ENCODE measurements at places on chromosomes 6 and 20.

DNA sequence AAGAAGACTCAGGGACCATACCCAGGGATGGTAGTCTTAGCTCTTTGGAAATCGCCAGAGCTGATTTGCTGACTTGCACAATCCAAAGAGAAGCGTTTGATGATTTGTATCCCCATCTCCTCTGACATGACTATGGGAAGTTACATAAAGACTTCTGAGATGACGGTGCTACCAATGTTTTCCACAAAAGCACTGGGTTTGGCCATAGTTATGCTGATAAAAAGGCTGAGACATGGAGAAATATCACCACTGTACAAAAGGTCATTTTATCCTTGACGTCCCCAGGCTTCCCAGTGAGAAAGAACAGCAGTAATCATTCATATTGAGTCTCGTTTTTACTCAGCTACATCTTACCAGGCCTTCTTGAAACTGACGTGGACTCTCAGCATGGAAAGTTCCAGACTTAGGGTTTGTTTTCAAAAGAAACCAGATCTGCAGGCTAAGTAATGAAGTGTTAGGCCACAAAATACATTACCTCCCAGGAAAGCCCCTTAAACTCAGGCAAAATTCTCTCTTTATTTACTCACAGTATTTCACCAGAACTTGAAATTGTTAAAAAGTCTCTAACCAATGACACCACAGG is 370.3 kb upstream of the JARID2 start:
- no peak for DNase-seq

- DNase-seq: no peak
Observed at GRCh38 chr20:60960500-60960899, 291.6 kb upstream of the CDH4 start.

DNA sequence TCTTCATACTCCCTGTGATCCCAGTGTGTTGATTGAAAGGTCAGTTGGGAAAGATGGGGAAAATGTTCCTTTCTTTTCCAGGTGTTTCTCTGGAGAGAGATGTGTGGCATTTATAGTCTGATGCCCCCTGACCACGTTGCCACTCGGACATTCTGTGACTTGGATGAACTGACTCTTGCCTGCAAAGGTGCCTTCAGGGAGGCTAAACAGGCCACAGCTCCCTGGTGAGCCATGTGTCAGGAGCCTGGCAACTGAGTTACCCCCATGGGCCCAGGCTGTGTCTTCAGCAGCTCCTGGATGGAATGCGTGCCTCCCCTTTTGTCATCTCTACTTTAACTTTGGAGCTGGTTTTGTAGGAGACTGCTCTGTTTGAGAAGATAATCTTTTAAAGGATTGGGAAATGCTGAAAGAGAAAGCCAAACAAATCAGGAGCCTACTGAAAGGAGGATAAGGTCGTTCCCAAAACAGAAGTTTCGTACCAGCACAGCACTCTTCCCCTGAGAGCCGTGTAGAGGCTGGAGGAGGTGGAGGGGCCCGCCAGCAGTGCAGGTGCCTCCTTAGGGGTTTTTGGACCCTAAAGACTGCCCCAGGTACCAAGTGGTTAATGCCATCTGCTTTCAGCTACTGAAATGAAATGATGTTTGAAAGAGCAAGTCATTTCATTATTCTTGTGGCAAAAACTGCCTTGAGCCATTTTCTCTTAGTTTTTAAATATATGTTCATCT is 322.8 kb downstream of the ZFAND3 start:
- no peak for DNase-seq

- DNase-seq: no peak
Observed at GRCh38 chr20:44180814-44181213, 6.2 kb downstream of the JPH2 start.

GRCh38 chr6:47456536-47456975 is 21.0 kb upstream of the CD2AP start:
- peak; percentile 59 for DNase-seq

DNA sequence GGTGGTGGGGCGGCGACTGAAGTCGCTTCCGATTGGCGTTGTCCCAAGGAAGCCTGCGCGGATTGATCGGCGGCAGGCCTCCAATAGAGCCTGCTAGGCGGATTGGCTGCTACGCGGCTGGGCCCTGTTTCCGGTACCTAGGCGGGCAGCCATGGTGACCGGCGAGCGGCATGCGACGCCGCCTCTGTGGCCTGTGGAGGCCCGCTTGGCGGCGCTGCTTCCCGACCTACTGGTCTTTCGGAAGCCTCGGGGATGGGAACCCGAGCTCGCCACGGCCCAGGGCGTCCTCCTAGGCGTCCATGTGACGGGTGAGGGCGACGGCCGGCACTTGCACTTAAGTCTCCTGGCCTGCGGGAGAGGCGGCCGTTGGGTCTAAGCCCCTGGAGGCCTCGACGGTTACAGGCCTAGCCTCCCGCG is 28.1 kb downstream of the NFYA start:
- DNase-seq: no peak

- no peak for DNase-seq
Observed at GRCh38 chr20:59569305-59569704, 35.0 kb upstream of the PHACTR3 start.

- no peak for DNase-seq
Observed at GRCh38 chr20:46330072-46330763, 21.9 kb upstream of the CDH22 start.

DNA sequence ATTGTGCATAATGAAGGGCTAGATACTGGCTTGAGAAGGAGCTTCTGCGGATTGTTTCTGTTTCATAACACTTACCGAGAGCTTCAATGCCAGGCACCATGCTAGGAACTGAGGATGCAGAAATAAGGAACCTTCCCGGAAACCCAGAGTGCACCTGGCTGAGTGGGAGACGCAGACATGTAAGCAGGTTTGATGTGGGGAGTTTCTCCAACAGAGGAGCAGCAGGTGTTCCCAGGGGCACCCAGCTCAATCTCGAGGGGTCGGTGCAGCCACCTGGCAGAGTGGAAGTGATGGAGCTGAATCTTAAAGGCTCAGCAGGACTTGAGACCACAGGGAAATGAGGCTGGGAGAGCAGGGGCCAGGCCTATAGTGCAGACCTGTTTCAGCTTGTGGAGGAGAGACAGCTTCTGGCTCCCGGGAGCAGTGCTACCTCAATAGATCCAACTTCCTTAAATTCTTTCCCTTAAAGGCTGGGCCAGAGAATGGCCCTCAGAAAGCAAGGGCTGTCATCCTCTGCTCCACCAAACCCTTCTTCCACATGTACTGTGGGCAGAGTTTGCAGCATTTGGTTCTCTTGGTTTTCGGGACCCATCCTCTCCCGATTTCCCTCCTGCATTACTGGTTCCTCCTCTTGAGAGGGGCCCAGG is 27.8 kb upstream of the SRC start:
- no peak for DNase-seq

- DNase-seq: no peak
Observed at GRCh38 chr6:1187293-1188131, 124.4 kb upstream of the FOXQ1 start.

- no peak for DNase-seq
Observed at GRCh38 chr20:62176866-62177265, 6.0 kb upstream of the MTG2 start.

Data from NCI-H748 treated with DMSO at 0.1 percent for 48 hours (cell line).